ENCODE measurements at places on chromosomes 2 and 18.

GRCh38 chr2:224885836-224886547 lies 156.3 kb downstream of the DOCK10 start:
- DNase-seq: no peak

DNA sequence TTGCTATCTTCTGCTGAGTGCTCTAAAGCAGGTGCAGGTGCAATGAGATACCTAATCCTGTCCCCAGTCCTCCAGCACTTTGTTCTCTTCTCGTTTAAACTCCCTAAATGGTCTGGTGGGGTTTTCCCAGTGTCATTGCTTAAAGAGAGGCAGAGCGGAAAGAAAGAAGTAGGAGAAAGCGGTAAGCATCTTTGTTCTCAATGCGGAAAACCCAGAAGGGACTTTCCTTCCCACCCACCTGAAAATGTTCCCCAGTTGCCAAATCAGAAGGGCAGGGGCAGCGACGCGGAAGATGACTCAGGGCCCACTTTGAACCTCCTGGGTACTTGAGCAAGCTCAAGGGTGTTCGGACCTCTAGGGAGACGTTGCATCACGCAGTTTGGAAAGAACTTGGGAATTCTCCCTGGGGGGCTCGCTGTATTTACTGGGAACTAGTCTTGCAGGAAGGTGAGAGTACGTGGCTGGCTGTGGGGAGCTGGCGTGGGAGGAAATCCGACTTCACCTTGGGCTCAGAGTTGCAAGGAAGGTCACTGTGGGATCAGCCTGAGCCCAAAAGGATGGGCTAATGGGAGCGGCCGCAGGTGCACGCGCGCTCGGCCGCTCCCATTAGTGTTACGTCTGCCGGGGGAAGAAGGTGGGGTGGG lies 589 bp upstream of the SGPP2 start:
- DNase-seq: no peak

DNA sequence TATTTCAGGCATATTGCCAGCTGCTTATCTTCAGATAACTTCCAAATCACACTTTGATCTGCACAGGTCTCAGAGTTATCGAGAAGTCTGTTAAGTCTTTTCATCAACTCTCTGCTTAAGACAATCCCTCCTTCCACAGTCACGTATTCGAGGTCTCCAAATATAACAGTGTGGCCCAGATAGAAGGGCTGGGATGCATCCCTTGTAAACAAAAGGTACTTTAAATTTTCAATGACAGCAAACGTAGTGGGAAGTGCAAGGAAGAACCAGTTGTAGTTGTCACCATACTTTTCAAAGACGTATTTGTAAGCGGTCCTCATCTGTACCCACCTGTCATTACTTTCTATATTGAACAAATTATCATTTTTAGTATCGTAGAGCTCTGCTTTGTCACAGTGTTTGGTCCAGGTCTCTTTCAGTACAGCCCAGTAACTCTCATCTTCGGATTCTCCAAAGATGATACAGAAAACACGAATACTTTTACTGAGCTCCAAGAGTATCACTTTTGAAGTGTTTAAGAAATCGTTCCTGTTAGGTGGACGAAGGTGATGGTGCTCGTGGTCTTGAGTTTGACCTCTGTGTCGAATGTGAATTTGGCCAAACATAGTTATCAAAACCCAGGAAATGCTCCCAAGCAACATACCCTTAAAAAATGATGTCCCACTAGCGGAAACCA lies 445 bp downstream of the C1GALT1C1L start:
- no peak for DNase-seq

GRCh38 chr18:46431522-46432171 lies 225.4 kb downstream of the LOXHD1 start:
- DNase-seq: peak; percentile 47

- no peak for DNase-seq
Observed at GRCh38 chr2:105912081-105912480, 167.4 kb downstream of the NCK2 start.

- DNase-seq: no peak
Observed at GRCh38 chr2:171347591-171348032, 86.2 kb downstream of the METTL8 start.

- DNase-seq: no peak
Observed at GRCh38 chr2:195021711-195022507, 635.1 kb upstream of the SLC39A10 start.

DNA sequence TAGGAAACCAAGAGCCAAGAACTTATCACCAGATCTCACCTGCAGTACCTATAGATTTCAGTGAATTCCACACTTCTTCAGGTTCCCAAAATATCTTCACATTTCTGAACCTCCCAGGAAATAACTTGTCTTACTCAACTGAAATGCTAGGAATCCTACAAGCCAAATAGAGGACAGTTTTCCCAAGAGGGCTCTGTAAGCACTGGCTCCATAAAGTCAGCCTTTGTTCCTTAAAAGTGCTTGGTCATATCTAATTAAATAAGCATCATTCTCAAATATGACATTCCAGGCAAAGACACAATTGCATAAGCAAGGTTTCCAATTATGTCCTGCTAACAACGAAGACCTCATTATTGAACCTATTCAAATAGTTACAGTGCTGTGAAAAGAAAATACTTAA lies 154.6 kb upstream of the MGAT5 start:
- no peak for DNase-seq

DNA sequence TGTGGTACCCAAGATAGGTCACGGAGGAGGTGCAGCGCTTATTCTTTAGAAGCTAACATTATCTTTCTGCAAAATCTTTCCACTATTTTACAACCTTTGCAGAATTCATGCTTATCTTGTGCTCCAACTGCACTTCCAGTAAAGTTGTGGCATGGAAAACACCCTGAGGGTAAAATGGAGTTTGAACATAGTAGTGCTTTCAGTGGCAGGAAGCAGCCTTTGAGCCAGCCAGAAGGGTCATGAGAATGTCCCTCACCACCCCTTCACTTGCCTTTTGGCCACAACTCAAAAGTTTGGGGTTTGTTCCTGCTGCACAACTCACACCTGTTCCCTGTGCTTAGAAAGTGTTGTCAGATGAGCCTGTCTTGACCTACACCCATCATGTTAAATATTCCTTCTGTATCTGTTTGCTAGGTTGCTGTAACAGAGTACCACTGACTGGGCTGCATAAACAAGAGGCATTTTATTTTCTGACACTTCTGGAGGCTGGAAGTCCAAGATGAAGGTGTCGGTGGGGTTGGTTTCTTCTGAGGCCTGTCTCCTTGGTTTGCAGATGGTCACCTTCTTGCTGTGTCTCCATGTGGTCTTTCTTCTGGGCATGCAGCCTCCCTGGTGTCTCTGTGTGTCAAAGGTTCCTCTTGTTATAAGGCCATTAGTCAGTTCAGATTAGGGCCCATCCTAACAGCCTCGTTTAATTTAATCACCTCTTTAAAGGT lies 194.1 kb downstream of the SMAD7 start:
- DNase-seq: no peak

DNA sequence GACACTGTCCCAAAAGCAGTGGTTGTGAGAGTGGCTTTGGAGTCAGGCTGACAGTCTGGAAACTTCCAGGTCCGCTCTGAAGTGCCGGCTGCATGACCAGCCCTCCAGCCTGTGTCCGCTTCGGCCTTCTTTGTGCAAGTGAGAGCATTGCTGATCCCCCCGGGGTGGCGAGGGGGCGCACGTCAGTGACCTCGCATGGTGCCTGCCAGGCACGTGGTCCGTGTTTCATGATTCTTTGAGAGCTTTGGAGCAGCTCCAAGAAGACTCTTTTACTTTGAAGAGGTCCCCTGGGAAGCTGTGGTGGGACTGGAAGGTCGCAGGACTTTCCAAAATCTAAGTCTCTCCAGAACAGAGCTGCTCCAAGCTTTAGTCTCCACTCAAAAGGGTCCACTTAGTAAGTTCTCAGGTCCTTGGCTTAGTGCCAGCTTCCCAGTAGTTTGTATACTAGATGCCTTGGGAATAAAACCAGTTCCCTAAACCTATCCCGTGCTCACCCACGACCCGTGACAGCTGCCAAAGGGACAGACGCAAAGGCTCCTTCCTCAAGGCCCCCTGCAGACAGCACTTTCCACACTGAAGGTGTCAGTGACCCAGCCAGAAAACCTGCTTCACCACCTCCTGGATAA lies 68.8 kb downstream of the ADI1 start:
- DNase-seq: no peak

DNA sequence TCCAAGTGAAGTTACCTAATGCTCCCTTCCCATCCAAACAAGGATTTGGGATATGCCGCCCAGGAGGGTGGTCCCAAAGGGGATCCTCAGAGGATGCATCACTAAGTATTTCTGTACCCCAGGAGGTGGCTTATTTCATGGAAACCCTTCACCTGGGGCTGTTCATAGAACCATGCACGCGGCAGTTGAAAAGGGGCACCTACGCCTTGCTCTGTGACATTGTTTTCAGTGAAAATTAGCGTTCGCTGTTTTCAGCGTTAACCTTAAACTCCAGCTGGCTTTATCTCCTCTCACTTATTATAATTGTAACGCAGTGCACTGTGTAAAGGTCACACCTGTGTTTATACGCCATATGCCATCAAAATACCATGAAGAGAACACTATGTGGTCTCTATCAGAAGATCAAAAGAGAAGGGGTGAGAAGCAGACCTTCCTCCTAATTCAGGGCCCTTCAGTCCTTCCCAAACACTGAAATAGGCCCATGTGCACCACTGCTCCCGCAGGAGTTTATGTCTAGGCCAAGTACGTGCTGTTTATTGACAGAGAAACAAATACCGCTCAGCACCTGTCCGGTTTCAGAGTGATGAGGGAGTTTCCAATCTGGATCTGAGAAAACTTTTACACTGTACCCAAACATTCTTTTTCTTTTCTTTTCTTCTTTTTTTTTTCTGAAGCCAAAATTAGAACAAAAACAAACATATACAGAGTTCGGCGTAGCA lies 162.1 kb downstream of the BCL2 start:
- no peak for DNase-seq

DNA sequence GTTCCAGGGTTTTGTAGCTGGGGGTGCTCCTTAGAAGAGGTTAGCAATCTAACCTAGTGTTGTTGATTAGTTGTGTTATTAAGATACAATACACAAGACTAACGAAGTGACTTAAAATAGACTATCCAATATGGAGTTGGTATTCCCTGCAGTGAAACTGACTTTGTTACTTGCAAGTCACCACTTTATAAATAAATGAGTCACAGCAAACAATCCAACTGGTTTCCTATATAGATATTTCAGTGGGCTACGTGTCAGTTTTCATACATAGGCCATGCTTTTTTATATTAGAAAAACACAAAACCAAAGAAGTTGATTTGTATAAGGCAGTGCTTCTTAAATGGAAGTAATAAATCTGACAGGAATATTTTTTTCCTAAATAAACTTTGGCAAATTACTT lies 274.0 kb downstream of the CAMKMT start:
- DNase-seq: no peak

DNA sequence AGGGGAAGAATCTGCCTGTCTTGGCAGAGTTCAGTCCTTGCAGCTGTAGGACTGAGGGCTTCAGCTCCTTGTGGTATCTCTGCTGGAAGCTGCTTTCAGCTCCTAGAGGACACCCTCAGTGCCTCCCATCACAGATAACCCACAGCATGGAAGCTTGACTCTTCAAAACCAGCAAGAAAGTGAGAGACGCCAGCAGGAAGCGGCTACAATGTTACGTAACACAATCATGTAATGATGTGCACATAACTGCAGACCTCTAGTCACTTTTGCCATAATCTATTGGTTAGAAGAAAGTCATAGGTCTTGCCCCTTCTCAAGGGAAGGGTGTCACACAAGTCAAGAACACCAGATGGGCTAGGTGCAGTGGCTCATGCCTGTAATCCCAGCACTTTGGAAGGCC lies 69.1 kb upstream of the AFF3 start:
- DNase-seq: no peak

GRCh38 chr2:102184568-102184967 lies 2.3 kb upstream of the IL1RL2 start:
- no peak for DNase-seq

DNA sequence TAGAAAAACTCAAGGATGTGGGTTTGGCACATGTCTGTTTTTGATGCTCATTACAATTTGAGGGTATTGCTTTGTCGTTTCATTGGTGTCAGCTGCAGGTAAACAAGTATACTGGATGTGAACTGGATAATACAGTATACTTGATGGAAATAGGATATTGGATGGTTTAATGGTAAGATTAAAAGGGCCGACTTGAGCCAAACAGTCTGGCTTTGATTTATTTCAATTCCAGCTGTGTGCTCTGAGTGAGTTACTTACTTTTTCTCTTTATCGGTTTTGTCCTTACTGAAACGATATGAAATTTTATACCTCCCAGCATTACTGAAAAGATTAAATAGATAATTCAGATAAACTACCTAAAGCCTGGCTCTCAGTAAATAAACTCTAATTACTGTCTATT lies 227.6 kb downstream of the ASXL3 start:
- DNase-seq: no peak

DNA sequence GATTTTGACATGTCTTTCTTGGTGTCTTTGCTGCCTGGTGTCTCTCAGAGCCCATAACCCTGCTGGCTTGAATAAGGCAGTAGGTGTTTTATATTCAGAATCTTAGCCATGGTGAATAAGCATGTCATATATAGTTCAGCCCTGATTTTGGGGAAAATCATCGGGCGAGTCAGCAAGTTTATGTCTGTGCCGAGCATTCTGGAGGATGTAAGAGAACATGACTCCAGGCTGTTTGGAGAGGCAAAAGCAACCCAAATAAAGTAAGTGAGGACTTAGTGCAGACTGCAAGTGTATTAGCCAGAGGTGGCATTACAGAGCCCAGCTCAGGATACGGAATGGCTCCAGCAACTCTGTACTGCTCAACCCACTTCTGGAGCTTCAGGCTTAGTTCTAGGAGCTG lies 50.3 kb downstream of the TCF7L1 start:
- DNase-seq: no peak

DNA sequence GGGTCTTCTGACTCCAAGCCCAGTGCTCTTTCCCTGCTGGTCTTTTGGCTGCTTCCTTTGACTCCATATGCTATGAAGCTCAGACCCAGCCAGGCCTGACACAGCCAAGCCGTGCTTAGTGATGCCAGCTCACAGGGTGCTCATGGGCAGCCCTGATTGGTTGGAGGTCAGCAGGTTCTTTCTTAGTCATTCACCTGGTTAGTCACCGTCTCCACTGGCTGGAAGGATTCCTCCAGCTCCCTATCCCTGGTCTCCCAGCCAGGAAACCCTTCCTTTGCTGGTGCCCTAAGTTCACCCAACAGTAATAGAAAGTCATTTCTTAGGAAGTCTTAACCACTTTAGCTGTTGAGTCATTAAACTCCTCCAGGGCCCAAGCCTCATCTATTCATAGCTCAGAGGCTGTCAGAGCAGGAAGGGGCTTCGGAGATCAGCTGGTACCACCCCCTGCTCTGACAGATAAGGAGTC lies 3.9 kb downstream of the KCNK3 start:
- DNase-seq: peak; percentile 49

Measured in iPS-NIHi11 (cell line).